ENCODE measurements at places on chromosomes 11 and 22.
A peak's percentile ranks its signal among the peaks of the same experiment; 100 is the strongest.

- no peak for DNase-seq
Measured at GRCh38 chr11:110900426-110900825, 188.2 kb upstream of the ARHGAP20 start.

- no peak for DNase-seq
Measured at GRCh38 chr11:107791343-107792048, 67.1 kb downstream of the SLC35F2 start.

GRCh38 chr11:71332046-71332445 is 79.7 kb upstream of the SHANK2 start:
- DNase-seq, result no peak

GRCh38 chr11:73230931-73231330 is 12.8 kb downstream of the P2RY2 start:
- DNase-seq, result no peak

DNA sequence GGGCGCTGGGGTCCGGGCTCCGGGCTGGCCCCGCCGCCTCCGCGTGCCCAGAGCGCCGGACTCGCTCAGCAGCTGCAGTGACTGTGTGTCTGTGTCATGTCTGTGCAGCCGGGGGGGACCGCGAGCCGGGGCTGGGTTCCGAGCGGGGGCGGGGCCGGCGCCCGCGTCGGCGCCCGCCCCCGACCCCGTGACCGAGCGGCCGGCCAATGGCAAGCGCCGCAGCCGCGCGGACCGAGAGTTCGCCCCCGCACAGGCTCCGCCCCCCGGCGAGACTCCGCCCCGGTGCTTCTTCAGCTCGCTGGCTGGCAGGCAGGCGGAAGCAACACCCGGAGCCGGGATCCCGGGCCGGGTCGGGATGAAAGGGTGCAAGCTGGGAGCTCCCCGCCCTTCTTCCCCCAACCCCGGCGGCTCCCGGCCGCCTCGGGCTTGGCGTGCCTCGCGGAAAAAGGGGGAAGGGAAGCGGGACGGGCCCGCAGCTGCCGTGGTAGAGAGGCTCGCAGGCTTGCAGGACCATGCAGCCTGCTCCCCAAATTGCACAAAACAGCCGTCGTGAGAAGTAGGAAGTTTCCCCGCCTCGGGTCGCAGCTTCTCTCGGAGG is 750 bp upstream of the LARGE1 start:
- DNase-seq, result peak; percentile 83

- DNase-seq, result no peak
Measured at GRCh38 chr22:48707763-48708557, 1119.7 kb downstream of the BRD1 start.

DNA sequence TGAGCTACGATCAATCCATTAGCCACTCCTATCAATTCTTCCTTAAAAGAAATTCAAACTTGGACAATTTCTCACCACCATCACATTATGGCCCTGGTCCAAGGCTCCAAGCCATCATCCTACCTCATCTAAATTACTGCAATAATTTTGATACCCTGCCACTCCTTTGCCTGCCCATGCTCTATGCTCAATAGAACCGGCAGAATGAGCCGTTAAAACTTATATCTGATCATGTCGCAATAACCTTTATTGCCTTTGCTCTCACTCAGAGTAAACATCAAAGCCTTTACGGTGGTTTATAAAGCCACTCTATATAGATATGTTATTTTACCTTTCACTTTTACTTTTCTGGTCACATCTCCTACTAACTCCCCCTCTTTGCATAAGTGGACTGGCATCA is 2392.1 kb upstream of the RAG2 start:
- DNase-seq, result no peak

GRCh38 chr11:46674463-46675287 is 25.7 kb downstream of the ARHGAP1 start:
- DNase-seq, result no peak

GRCh38 chr11:65859812-65860277 is 388 bp upstream of the MUS81 start:
- no peak for DNase-seq

GRCh38 chr22:44755956-44756361 is 3.6 kb downstream of the ARHGAP8 start:
- no peak for DNase-seq

- no peak for DNase-seq
Measured at GRCh38 chr11:30310623-30311022, 12.3 kb upstream of the ARL14EP start.

DNA sequence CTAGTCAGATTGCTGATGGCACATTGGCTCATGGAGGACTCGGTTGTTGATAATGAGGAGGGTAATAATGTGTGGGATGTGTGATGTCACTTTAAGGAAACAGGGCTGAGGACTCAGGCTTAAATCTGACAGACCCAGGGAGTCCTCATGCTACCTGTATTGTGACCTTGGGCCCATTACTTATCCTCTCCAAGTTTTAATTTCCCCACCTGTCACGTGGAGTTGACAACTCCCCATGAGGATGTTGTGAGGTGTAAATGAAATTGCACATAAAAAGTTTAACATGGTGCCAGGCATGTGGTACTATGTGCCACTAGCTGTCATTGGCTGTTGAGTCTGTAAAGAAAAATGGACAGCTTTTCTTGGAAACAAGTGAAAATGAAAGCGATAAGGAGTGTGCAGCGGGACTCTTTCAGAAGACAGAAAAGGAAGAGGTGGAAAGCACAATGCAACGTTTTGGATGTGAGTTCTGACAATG is 15.3 kb downstream of the IL10RA start:
- DNase-seq, result no peak

DNA sequence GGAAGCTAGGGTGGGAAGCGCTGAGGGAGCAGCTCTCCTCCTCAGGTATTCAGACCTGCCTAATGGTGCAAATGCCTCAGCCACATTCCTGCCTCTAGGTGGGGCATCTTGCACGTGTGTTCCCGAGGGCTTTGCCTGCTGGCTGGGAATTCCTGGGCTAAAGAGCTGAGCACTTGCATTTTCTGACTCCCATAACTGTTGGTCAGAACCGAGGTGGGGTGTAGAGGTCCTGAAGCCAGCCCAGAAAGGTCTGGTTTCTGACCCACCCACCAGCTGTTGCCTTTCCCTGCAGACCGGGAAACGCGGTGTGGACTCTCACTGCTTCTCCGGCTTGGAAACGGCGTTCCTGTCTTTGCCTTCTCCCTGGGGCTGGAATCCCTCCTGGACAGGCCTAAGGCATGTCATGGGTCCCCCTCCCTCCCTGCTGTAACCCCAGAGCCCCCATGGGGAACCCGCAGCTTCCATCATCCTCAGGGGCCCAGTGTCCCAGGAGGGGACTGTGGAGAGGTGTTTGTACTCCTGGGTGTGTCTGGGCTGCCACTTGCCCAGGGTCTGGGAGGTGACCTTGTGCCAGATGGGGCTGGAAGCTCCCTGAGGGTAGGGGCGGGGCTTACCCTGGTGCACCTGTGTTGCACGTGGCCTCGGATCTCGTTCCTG is 24.0 kb upstream of the SMIM38 start:
- peak; percentile 53 for DNase-seq

GRCh38 chr11:115202074-115202473 is 302.1 kb downstream of the CADM1 start:
- DNase-seq, result no peak

DNA sequence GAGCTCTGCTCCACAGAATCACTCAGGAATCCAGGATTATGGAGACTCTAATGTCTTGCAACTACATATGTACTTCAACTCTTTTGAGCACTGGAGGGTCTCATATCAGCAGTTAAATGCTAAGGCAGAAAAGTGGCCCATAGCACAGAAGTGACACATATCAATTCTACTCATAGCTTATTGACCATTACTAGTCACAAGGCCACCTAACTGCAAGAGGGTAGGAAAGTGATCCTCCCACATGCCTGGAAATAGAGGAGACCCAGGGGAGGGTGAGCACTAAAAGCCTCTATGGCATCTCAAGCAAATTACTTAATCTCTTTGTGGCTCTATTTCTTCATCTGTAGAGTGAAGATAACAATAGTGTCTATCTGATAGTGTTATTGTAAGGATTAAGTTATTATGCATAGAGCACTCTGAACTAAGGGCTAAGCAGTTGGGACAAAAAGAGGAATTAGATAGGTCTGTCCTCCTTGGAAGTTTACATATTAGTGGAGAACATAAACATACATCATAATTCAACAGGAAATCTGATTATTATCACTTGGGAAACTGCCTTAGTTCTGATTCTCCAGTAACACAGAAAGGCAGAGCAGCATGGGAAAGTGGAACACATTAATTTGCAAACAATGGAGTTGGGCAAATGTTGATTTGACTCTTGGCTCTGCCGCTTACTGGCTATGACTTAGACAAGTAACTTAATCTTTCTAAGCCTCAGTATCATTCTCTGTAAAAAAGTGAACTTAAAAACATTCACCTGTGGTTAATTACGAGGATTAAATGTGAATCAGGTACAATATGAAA is 25.1 kb upstream of the USP47 start:
- DNase-seq, result no peak

- no peak for DNase-seq
Measured at GRCh38 chr11:33268945-33269540, 11.9 kb downstream of the HIPK3 start.

DNA sequence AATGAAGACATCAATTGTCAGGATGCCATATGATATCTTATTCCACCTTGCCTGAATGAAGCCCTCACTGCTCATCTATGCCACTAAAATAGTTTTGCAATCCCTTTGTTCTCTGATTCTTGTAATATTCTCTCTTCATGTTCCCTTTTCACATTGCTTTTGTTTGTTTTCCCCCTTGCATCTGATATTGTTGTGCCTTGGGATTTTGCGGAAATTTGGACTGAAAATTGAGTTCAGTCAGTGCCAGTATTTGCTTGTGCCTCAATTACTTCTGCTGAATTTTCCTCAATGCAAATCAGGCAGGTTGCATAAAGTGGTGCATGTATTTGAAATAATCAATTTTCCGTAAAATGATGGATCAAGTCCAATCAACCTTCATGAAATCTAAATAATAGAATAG is 98.3 kb downstream of the PAX6 start:
- DNase-seq, result no peak

DNA sequence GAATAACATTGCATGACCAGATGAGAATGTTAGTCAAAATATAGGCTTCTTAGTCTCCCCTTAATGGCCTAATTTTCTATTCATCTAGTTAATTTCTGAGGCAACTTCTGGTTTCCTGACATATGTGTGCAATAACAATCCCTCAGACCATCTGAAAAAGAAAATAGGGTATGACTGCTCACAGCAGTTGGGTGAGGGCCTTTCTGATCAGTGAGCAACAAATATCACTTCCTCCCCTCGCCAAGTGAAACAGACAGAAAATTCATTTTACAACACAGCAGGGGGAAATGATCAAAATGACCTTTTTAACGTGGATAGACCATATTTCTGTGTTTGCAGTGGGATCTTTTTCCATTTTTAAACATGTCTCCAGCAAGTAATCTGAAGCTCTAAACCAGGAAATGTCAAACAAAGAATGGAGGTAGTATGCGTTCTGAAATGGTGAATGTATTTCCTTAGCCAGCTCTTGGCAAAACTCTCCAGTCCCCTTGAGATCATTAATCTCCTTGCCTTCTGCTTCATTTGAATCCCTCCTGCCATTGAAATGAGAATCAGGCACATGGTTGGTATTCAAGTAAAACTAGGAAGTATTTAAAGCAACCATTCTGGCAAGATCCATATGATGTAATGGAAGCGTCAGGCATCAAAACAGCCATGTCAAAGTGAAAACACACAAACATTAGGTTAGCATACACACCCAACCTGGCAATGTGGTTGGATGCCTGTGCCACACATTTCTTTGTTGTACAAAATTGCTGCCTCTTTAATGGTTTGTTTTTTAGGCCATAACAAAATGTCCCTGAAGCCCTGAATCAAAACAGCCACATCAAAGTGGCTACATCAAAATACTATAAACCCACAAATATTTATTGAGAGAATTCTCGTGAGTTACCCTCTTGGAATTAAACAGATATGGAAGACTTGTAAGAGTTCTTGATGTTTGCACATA is 100.1 kb downstream of the SLC1A2 start:
- DNase-seq, result no peak

- DNase-seq, result no peak
Measured at GRCh38 chr11:76615950-76616349, 54.6 kb downstream of the LRRC32 start.

DNA sequence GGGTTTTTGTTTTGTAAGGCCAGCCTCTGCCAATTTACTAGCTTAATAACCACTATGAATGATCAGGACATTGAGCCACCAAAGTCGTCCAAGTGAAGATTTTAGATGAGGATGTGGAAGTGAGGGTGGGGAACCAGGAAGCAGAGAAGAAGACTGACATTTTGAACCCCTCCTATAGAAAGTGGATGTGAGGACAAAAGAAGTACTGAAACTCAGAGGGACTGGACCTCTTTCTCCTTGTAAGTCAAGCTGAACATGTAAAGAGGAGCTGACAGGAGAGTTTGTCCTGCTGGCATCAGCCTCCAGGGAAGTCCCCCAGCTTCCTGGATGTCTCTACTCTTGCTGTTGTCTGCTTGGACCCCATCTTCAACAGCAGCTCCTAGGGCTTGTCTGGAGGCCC is 338.2 kb upstream of the NCAM1 start:
- no peak for DNase-seq

- DNase-seq, result peak; percentile 48
Measured at GRCh38 chr11:75654314-75654713, 14.5 kb downstream of the MAP6 start.

DNA sequence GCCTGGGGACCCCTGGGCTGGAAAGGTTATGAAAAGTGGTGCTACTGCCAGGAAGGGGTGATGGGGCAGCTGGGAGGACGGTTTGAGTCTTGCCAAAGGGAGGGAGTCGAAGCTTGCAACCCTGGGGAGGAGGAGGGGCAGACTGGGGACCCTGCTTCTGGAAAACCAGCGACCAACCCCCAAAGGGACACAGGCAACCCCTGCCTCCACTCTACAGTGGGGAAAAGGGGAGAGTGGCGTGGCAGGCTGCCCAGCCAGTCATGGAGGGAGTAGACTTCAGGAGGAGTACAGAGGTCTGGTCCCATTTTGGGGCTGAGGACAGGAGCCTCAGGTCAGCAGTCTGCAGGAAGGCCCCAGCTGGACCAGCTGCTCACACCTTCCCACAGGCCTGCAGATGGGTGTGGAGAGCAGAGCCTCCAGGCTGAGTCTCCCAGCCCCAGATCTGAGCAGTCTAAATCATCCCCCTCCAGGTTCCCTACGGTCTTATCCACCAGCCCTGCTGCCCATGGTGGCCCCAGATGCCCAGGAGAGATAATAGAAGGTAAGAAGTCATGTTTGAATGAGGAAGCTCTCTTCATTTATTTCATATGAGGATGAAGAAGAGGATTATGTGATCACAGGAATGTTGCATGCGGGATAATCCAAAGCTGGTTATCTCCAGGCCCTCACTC is 3.3 kb downstream of the DDT start:
- DNase-seq, result no peak

GRCh38 chr11:120188811-120189455 is 21.9 kb upstream of the OAF start:
- DNase-seq, result no peak

DNA sequence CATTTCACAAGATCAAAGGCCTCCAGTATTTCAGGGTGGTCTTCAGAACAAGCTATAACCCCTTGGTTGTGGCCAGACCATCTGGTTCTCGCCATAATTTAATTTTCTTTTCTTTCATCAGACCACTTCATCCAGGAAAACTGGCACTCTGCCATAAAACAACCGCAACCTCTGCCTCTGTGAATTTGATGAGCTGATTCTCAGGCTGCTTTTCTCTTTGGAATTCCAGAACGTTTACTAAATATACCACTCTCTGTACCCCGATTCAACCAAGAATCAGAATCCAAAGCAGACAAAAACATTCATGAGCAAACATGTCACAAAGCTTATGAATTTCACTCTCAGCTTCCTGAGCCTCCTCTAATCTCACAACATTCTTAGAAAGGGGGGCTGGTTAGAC is 331.8 kb upstream of the SYN3 start:
- no peak for DNase-seq

- DNase-seq, result no peak
Measured at GRCh38 chr22:19466848-19467752, 11.9 kb downstream of the UFD1 start.

All from kidney epithelial cell (primary cell).